ENCODE measurements at places on chromosomes 16 and 17. TPM values are rescaled to one million over a fixed set of nuclear protein-coding genes. Genes with fewer than 3 reads are reported as not detected.

Gene CACNG4
- total RNA-seq = 1.6 TPM

- peak; percentile 64 for DNase-seq
Observed at GRCh38 chr17:17837966-17838962, 1.5 kb upstream of the SREBF1 start.

- no peak for DNase-seq
Observed at GRCh38 chr16:26985100-26986065, 81.3 kb upstream of the C16orf82 start.

GRCh38 chr17:27400991-27401390, 55.3 kb upstream of the KSR1 start:
- no peak for DNase-seq

- DNase-seq = peak; percentile 54
Observed at GRCh38 chr16:12262454-12263180, 286.1 kb downstream of the SNX29 start.

GRCh38 chr16:19781226-19781625, 63.2 kb downstream of the IQCK start:
- DNase-seq = peak; percentile 34

GRCh38 chr17:37079735-37080134, 131.0 kb downstream of the AATF start:
- DNase-seq = no peak

DNA sequence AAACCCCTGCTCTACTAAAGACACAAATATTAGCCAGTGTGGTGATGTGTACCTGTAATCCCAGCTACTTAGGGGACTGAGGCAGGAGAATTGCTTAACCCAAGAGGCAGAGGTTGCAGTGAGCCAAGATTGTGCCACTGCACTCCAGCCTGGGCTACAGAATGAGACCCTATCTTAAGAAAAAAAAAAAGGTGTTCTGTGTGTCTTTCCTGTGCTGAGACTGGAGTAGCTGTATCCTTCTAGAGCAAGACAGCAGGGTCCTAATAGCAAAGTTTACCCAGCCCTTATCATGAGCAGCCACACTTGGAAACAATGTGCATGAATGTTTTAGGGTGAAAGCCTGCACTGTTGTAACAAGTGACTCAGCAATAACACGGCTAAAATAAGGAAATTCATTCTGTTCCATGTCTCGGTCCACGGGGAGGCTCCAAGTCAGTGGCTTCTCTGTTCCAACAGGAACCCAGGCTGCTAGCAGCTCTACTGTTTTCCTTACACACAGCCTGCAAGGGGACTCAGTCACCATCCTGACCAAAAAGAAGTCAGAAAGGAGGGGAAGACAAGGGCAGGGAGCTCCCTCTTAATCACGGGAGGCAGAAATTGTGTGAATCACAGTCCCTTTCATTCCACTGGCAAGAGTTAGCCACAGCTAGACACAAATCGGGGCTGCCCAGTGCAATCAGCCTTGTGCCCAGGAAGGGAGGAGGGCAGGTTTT, 7.1 kb upstream of the SLC5A11 start:
- no peak for DNase-seq

- DNase-seq = peak; percentile 69
Observed at GRCh38 chr17:78387977-78388941, 9.8 kb downstream of the PGS1 start.

DNA sequence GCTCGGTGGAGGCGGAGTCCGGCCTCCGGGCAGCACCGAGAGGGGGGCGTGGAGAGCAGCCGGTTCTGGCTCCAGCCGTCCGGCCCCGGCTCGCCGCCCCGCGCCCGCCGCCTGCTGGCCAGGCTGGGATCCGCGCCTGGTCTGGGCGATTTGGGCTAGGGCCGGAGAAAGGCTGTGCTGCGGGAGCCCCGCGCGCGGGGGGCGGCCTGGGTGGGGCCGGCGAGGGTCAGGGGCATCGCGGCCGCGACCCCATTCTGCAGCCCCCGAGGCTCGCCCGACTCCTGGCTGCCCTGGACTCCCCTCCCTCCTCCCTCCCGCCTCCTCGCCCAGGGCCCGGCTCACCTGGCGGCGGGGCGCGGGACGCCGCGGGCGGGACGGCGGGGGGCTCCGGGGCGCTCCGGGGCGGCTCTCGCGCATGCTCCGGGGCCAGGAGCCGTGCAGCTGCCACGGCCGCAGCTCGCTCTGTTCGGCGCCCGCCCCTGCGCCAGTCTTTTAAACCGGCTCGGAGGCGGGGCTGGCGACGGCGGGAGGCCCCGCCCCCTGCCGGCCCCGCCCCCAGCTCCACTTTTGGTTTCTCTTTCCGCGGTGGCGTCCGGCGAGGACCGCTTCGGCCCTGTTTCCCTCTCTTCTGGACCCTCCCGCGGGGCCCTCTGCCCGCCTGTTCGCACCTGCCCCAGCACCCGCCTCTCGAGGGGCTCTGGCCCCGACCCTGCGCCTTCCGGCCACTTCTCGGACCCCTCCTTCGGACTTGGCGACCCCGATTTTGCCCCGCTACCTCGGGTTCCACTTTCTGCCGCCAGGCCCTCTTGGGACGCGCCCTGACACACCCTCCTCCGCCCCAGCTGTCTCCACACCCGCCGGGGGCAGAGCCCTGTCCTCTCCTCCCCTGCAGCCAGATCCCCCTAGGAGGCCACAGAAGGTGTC, at the start of gene SOCS1:
TSS of gene SOCS1 (minus strand) at position 468 of the 924 bp plus-strand sequence. CDS start 726 bp downstream, outside the sequence.
- DNase-seq = peak; percentile 95

Gene HNF1B
- total RNA-seq = not detected

All from tongue (tissue), 3 donors.